ENCODE measurements at places on chromosomes 11 and 22. TPM values are rescaled to one million over a fixed set of nuclear protein-coding genes. Genes with fewer than 3 reads are reported as not detected.

C1QTNF5 gene
- 12.5 TPM for total RNA-seq

DEUP1 gene
- total RNA-seq = 0.84 TPM

GPHA2 gene
- not detected for total RNA-seq

MLC1 gene
- total RNA-seq = not detected

OSBPL5 gene
- 168 TPM for total RNA-seq

APOL3 gene
- total RNA-seq = 149 TPM

CCDC73 gene
- 0.60 TPM for total RNA-seq

KDM4D gene
- 4.8 TPM for total RNA-seq

WNT11 gene
- 21.0 TPM for total RNA-seq

SLC25A18 gene
- 4.5 TPM for total RNA-seq

SLN gene
- total RNA-seq = not detected

EFEMP2 gene
- total RNA-seq = 85.5 TPM

FXYD6 gene
- 59.7 TPM for total RNA-seq

TBX1 gene
- 1.7 TPM for total RNA-seq

APOL6 gene
- 24.7 TPM for total RNA-seq

ACRV1 gene
- not detected for total RNA-seq

CLMP gene
- 98.6 TPM for total RNA-seq

C22orf23 gene
- not detected for total RNA-seq

CAPN1 gene
- total RNA-seq = 125 TPM

CPT1B gene
- 22.6 TPM for total RNA-seq

GAL gene
- not detected for total RNA-seq

UEVLD gene
- total RNA-seq = 16.8 TPM

OR5P2 gene
- not detected for total RNA-seq

PRR5L gene
- 8.8 TPM for total RNA-seq

HBD gene
- 5.4 TPM for total RNA-seq

DBX1 gene
- total RNA-seq = not detected

MRGPRX4 gene
- not detected for total RNA-seq

MUC2 gene
- not detected for total RNA-seq

SPDYC gene
- total RNA-seq = not detected

RIBC2 gene
- 0.42 TPM for total RNA-seq

CTSF gene
- 205 TPM for total RNA-seq

BSCL2 gene
- total RNA-seq = 124 TPM

TBX10 gene
- total RNA-seq = not detected

MFRP gene
- not detected for total RNA-seq

FZD4 gene
- 106 TPM for total RNA-seq

TSSK2 gene
- total RNA-seq = not detected

NUDT8 gene
- total RNA-seq = 21.3 TPM

OR5F1 gene
- not detected for total RNA-seq

DCHS1 gene
- total RNA-seq = 27.8 TPM

PATE2 gene
- not detected for total RNA-seq

GP1BB gene
- 4.9 TPM for total RNA-seq

PLEKHB1 gene
- total RNA-seq = 219 TPM

NARS2 gene
- 18.2 TPM for total RNA-seq

FXYD2 gene
- 0.39 TPM for total RNA-seq

PHLDA2 gene
- 5.9 TPM for total RNA-seq

NXPE4 gene
- total RNA-seq = not detected
